Stimulated activated CD8-positive, alpha-beta memory T cell treated with anti-CD3 and anti-CD28 coated beads, Interleukin-12 subunit alpha, Interleukin-12 subunit beta, amount 100 ng/mL, for 1 hour (primary cell): ENCODE measurements at places on chromosomes 11 and 22.

DNA sequence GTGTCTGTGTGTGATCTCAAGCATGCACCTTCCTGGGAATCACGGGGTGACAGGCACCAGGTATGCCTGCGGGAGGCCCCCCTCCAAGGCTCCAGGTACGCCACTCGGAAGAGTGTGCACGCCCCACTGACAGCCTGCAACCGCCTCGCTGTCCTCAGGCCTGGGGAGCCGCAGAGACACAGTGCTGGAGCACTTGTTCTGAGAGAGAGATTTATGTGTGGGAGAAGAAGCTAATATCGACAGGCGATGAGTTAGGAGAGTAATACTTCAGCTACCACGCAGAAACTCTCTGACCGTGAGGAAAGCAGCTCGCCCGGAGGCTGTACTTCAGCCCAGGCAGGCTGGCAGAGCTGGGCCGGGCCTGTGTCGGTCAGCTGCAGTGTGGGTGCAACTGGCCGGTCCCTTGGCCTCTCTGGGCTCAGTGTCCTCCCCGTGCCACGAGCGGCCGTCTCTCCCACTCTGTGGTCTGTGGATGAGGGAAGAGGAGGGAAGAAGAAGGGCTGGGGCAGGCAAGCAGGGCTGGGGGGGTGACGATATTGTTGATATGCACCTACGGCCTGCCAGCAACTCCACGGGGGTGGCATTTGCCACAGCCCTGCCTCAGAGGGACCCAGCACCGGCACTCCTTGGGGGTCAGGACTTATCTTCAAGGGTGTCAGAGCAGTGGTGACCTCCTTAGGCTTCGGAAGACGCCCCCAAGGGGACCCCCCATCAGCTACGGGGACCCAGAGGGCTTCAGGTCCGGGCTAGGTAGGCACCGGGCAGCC is 7.3 kb downstream of the B3GAT1 start:
- no peak for DNase-seq

- DNase-seq = no peak
Measured at GRCh38 chr11:71212871-71213559, 39.4 kb downstream of the SHANK2 start.

DNA sequence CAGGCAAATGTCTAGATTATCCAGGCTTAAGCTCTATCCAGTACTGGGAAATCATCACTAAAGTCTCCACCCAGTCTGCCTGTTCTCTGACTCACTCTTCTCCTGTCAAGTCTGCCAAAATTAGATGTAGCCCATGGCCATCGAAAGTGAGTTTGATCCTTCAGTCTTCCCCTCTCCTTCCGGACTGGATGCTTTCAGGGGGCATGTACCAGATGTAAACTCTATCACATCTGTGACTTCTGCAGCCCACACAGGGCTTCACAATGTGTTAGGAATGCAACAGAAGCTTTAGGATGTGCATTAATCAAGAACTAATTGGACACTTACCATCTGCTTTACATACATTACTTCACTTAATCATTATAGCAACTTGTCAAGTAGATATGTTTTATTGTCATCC is 12.3 kb downstream of the ME3 start:
- DNase-seq = no peak

GRCh38 chr22:45216133-45217003 is 24.3 kb downstream of the KIAA0930 start:
- no peak for DNase-seq

DNA sequence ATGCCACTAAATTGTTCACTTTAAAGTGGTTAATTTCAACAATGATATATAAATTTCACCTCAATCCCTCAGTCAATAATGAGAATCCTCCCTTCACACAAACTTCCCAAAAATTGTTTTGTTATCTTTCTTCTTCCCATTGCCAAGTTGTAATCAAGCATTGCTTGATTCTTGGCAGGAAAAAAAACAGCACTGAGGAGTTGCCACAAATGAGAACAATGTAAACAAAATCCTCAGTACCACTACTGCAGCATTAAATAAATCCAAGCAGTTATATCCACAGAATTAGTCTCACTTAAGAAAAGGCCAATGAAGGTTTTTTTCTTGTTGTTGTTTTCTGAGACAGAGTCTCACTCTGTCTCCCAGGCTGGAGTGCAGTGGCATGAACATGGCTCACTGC is 38.2 kb downstream of the FAM168A start:
- DNase-seq = no peak

- no peak for DNase-seq
Measured at GRCh38 chr11:578276-579035, 2.2 kb downstream of the PHRF1 start.

- DNase-seq = no peak
Measured at GRCh38 chr11:29293825-29294224, 723.0 kb downstream of the KCNA4 start.
